ENCODE measurements at places on chromosomes 3 and 15.
A peak's percentile ranks its signal among the peaks of the same experiment; 100 is the strongest.

GRCh38 chr3:72135636-72136035, 350.7 kb upstream of the PROK2 start:
- no peak for DNase-seq

GRCh38 chr3:77055841-77056341, 16.0 kb downstream of the ROBO2 start:
- DNase-seq = no peak

GRCh38 chr15:92326236-92326635, 67.4 kb upstream of the ST8SIA2 start:
- DNase-seq = no peak

- DNase-seq = no peak
Measured at GRCh38 chr3:52432225-52432624, 12.7 kb downstream of the SEMA3G start.

- DNase-seq = no peak
Measured at GRCh38 chr3:27354588-27355203, 14.5 kb downstream of the NEK10 start.

- no peak for DNase-seq
Measured at GRCh38 chr3:66483409-66483906, 17.4 kb downstream of the LRIG1 start.

GRCh38 chr3:42042747-42043098, 48.4 kb upstream of the TRAK1 start:
- no peak for DNase-seq

- DNase-seq = no peak
Measured at GRCh38 chr3:158205994-158206393, 96.1 kb downstream of the RSRC1 start.

- DNase-seq = no peak
Measured at GRCh38 chr3:40713306-40713705, 188.5 kb downstream of the ZNF621 start.

GRCh38 chr3:17817545-17817944, 75.1 kb upstream of the TBC1D5 start:
- DNase-seq = no peak

DNA sequence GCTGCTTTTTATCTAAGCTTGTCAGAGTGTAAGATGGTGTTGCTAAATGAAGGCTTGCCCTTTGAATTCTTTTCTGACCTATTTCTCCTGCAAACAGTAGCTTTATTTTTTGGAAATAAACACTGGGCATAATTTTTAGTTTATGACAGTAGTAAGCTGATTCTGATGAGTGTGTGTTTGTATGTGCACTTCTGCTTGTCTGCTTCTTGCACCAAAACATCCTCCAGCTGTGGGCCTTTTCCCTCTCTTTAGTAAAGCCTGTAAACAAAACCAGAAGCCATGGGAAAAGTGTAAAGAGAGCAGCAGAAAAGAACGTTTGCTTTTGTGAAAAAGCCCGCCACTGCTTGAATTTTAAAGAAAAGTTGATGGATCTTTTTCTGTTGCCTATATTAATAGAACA, 136.4 kb upstream of the IL12A start:
- no peak for DNase-seq

GRCh38 chr15:65576664-65577063, 34.3 kb downstream of the INTS14 start:
- DNase-seq = no peak

- DNase-seq = peak; percentile 26
Measured at GRCh38 chr15:29465196-29465595, 195.6 kb upstream of the NSMCE3 start.

GRCh38 chr3:42159706-42160472, 68.7 kb downstream of the TRAK1 start:
- no peak for DNase-seq

GRCh38 chr15:76293361-76293760, 17.9 kb downstream of the ETFA start:
- no peak for DNase-seq

GRCh38 chr3:150329408-150329807, 78.7 kb upstream of the TSC22D2 start:
- no peak for DNase-seq

DNA sequence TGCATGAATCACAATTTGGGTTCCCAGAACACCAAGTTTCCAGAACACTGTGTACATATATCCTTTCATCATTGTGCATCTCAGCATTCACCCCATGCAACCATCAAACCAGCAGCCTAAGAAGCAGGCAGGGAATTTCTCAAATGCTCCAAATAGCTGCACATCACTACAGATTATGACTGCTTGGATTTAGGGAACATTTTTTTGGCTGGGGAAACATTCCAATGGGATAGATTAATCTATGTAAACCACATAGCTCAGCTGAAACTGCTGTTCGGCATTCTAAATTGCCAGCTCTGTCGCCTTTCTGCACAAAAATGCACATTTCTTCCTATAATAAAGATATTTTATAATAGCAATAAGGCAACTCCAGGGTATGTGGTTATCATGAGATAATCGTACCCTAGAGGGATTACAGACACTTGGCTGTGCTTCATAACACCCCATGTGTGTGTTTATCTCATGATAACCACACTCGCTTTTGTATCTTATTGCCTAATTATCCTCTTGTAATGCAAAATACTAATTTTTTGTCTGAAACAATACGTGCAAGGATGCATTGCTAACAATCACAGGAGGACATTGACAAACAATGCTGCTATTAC, 483.7 kb upstream of the DPH6 start:
- no peak for DNase-seq

- DNase-seq = no peak
Measured at GRCh38 chr3:151075869-151076562, 9.4 kb upstream of the MED12L start.

DNA sequence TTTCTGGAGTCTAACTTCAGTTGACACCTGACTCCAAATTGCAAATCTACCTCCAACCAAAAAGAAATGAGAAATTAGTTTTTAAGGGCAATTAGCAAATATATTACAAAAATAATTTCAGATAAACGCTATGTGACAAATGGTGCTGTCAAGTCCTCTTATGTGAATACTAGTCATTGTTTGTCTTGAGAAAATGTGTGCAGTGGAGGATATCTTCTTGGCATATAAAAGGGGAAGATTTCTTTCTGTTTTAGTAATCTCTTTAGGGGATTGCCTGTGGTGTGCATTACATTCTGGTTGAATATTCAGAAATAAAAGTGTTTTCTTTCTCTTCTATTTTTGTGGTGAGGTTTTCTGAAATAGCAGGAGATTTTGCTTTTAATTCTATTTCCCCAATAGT, 3.0 kb upstream of the GCSAM start:
- no peak for DNase-seq

DNA sequence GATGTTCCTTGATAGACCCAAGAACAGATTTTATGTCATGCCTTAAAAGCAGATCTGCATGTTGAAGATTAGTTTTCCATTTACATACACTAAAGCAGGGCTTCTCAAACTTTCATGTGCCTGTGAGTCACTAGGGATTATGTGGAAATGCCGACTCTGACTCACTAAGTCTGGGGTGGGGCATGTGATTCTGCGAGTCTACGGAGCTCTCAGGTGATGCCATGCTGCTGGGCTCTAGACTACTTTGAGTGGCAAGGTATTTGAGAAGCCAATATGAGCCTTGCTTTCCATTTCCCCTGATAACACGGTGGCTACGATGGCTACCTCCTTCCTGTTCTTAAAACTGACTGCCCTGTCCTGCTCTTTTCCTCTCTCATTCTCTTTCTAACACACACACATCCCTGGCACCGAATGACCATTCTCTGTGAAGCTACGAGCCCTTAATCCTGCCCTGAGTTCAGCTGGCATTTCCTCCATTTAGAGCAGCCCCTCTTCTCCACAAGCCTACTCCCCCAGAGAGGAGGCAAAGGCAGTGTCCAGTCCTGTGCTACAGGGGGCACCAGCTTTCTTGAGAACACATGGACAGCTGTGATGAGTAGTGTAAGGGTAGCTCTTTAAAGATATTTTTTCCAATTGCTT, 39.7 kb upstream of the PYGO1 start:
- no peak for DNase-seq

- no peak for DNase-seq
Measured at GRCh38 chr3:171807806-171808205, 2.5 kb downstream of the PLD1 start.

DNA sequence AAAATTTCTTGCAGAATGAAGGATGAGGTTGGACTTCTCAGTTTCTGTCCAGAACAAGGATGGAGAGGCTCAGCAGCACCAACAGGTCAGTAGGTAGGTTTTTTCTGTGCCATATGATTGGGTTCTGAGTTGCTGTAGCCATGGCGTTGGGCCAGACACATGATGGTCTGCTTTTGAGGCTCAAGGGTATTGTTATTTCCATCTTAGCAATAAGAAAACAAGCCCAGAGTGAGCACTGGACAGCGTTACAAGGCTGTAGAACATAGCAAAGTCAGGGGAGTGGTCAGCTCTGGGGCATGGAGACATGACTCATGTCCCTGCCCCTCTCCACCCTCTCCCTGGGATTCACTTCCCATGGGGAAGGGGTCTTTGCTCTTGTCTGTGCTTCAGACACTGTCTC, 137.6 kb upstream of the TOPAZ1 start:
- DNase-seq = no peak

DNA sequence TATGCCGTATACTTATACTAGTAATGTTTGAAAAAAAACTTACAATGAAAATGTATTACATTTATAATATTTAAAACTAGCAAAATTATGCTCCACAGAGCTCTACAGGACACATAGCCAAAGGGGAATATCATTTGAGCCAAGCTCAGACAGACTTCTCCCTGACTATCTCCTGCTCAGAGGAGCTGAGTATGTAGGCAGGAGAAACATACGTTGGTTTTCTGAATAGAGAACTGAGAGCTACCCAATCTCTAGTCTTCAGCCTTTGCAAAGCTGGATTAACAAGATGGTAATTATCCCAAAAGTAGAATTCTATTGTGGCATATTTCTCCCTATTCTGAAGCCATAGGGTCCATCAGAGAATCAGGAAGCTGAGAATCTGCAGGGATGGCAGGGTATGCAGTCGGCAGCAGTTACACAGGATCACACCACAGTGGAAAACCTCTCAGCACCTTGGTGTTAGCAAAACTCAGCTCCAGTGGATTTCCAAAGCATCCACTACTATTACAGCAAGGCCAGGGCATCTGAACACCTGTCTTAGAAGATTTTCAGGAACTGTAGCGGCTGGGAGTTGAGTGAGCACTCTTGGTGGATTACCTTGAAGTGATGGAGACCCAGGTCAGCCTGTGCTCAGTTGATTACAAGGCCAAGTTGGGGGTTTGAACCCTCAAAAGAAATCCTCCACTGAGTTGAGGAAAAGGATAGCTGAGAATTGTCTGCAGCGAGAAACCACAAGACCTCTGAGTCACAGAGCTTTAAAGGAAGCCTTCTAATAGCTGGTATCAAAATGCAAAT, 30.1 kb downstream of the GPR15 start:
- DNase-seq = no peak

- no peak for DNase-seq
Measured at GRCh38 chr3:185081521-185081920, 71.3 kb downstream of the C3orf70 start.

GRCh38 chr3:174101244-174101643, 703.7 kb downstream of the NLGN1 start:
- DNase-seq = no peak

DNA sequence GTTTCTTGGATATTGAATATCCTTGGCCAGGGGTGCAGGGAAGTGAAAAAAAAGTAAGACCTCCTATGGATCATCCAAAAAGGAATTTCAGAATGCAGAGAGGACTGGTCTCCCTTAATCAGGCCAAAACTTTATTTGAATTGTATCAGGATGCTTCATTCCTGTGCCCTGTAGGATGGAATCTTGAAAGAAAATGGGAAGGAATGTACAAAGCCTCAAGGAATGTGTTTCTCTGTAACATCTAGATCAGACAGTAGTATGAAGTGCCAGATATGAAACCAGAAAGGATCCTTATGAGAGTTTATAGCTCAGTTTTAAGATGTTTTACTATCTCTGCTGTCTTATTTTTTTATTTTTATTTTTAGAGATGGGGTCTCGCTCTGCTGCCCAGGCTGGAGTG, 6.5 kb upstream of the GSK3B start:
- DNase-seq = no peak

DNA sequence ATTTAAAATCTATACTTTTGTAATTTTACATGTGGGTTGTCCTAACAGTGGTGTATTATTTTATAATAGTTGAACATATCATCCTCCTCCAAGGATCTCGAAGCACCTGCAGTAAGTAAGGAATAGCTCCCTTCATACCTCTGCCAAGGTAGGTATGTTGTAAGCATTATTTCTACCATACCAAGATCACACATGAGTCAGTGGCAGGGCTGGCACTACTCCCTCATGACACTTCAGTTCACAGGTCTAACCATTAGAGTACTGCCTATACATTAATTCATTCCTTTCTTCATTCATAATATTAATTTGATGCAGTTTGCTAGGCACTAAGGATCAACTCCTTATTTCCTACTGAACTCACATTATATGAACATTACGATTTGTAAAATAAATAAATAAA, 11.9 kb upstream of the LEKR1 start:
- no peak for DNase-seq

DNA sequence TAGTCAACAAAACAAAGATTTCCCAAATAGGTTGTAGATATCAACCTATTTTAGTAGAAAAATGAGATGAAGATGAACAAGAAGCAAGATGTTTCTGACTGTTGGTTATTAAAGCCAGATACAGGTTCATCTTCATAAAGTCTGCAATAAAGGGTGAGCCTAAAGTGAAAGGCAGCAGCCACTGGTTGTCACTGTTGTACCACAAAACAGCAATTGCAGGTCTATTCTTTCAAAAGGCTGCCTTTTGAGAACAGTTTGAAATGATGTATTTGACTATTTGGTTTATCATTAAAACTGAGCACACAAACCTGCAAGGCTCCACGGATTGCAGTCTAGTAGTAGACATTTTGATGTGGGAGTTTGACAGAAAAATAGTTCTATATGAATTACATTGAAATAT, 543.4 kb downstream of the GBE1 start:
- DNase-seq = no peak

GRCh38 chr3:42633544-42633943, 20.0 kb upstream of the ZBTB47 start:
- DNase-seq = no peak

DNA sequence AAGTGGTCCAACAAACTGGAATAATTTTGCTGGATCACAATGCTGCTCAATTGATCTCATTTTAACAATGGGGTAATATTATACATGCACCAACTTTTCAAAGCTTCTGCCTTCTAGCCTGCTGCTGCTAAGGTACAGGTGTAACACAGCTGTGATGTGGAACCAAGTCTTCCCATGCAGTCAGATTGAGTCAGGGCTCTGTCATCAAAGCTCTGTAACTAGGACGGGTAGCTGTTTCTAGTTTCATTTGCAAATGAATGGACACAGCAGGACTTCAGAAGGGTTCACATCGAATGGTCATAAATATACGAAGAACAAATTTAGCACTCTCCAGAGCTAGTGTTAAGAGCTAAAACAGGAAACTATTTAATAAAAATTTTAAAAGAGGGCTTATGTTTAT, 189.2 kb downstream of the USP13 start:
- DNase-seq = no peak
